HS-27A (cell line): ENCODE measurements at places on chromosomes 12 and 14.
A peak's percentile ranks its signal among the peaks of the same experiment; 100 is the strongest.

- peak; percentile 97 for DNase-seq
These were observed 49.1 kb downstream of the NCOR2 start for GRCh38 chr12:124518051-124518932.

GRCh38 chr14:74535756-74536325 lies 42.3 kb downstream of the ISCA2 start:
- DNase-seq, result no peak

DNA sequence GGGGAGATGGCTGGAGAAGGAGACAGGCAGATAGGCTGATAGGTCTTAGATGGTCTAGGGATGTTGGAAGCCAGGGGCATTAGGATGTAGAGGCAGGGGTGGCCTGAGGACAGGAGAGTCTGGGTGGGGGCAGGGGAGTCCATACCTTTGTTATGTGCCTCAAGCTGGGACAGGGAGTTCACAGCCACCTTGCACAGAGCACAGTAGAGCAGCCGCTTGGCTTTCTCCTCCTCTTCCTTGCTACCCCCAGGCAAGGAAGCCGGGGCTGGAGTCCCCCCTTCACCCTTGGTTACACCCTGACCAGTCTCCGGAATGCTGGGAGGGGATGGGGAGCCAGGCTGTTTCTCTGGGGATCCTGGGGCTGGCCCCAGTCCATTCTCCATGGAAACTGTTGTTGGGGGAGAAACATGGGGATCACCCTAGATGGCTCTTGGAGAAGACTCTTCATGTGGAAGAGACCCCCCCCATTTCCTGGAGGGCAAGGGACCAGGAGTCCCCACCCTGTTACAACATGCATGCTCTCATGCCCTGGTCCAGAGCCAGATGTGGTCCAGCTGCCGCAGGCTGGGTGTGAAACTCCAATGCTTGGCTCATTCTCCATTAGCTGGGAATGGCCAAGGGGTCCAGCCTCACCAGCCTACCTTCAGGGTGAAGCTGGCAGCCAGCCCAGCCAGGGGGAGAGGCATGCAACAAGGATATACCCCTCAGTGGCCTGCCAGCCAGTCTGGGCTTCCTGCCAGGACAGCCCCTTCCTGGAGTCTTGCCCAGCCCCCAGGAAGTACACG lies 7.2 kb upstream of the GPR84 start:
- DNase-seq, result no peak

DNA sequence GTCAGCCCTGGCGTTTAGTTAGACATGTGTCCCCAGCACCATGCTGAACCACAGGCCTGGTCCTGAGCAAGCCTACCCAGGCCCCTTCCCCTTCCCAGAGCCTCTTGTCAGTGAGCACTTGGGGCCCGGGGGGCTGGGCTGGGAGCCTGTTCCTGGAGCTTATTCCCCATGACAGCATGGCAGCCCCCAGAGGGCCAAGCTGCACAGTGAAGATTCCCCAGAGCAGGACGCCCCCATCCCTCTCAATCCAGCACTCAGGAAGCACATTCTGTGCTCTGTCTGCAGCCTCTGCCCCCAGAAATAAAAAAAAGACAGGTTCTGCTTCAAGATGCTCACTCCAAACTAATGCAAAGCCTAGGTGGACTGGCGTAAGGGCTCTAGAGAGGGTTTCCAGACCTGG lies 117.3 kb downstream of the LGMN start:
- no peak for DNase-seq

DNA sequence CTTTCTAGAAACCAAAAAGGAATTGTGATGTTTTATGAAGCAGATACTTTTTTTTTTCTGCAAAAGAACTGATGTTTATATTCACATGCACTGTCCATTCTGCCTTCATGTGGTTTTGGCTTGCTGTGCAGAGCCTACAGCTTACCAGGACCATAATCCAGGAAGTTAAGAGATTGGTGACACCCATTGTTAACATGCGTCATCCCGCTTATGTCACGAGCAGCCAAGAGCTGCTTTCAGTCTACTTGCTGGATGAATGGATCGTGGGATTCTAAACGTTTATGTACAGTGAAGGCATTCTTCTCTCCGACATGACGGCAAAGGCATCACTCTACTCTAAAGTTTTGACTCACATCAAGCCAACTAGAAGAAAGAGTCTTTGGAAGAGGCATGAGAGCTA lies 76.6 kb downstream of the PAX9 start:
- DNase-seq, result no peak

DNA sequence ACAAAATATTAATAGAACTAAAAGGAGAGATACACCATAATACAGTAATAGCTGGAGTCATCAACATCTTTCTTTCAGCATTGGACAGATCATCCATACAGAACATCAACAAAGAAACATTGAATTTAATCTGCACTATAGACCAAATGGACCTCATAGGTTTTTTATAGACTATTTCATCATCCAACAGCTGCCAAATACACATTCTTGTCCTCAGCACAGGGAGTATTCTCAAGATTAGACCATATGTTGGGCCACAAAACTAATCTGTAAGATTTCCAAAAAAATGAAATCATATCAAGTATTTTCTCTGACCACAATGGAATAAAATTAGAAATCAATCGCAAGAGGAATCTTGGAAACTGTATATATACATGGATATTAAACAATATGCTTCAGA lies 86.9 kb downstream of the FSCB start:
- DNase-seq, result no peak

GRCh38 chr12:117046425-117046824 lies 52.8 kb downstream of the TESC start:
- DNase-seq, result no peak

- DNase-seq, result no peak
These were observed 96.6 kb upstream of the FERMT2 start for GRCh38 chr14:53047307-53048069.

GRCh38 chr12:95637471-95638155 lies 86.3 kb upstream of the USP44 start:
- peak; percentile 60 for DNase-seq

DNA sequence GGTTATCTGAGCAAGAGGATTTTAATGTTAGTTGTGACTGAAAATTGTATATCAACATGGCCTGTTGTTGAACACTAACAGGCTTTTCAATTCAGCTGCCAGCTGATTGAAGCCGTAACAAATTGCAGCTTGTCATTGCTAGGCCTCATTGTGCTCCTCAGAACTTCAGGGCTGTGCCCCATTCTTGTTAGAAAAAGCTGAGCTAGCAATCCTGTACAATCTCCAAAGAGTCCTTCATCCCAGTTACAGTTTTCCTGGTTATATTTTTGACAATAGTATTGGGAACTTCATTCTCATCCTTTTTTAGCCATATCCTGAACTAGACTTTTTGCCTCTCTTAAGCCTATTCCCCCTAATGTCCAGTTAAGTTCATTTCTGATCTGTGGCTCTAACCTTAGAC lies 564.1 kb upstream of the ATXN7L3B start:
- no peak for DNase-seq

DNA sequence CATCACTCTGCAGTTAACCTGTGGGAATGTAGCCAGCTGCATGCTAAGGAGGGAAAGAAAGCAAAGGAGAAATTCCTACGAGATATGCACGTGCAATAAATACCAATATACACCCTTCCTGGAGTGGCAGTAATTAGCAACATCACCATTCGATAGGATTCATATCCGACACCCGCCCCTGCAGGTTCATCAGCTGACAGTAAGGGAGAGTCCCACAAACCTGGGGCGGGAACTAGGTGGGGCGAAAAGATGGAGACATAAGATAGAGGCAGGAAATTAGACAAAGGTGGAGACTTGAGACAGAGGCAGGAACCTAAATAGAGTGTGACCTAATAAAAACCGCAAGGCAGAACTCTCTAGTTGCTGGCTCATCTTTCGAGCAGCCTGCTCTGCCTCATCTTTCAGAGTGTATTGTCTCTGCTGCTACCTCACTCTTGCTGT lies 51.6 kb downstream of the PLEKHG3 start:
- DNase-seq, result no peak
